Stimulated activated CD4-positive, alpha-beta T cell treated with anti-CD3 and anti-CD28 coated beads, Interleukin-4, amount 100 ng/mL, for 1 hour (primary cell): ENCODE measurements at places on chromosomes 5 and 9.

DNA sequence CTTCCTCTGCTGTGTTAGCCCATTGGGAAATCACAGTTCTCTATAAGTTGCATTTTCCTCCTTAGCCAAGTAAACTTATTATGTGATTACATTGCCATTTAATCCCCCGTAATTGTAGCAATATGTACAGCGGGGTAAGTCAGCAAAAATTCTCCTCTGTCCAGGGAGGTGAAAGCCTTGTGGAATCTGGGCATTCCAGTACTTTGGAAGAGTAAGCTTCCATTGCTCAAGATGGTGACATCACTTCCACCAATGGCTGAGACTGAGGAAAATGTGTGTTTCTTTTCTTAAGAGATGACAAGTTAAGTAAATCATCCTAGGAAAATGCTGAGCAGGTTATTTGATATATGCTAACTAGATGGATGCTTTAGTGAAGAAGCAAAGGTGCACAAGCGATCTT is 436.7 kb downstream of the CETN3 start:
- DNase-seq: no peak

GRCh38 chr5:175377816-175378215 is 66.2 kb downstream of the DRD1 start:
- no peak for DNase-seq

GRCh38 chr9:127133739-127134167 is 11.3 kb upstream of the ANGPTL2 start:
- no peak for DNase-seq

DNA sequence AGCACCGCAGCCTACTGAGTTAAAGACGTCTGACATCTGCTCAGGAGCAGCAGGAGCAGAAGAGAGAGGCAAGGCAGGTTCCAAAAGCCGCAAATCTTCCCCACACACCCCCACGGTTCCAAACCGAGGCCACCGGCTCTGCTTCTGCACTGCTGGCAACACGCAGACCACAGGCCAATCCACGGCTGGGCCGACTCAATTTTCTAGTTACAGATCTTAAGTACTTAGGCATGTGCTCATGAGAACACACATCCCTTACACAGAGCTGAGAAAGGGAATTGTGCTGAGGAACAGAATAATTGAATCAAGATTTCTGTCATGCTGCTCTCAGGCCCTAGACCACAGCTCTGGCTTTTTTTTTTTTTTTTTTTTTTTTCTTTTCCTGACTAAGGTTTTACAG is 32.6 kb downstream of the PAX5 start:
- no peak for DNase-seq

DNA sequence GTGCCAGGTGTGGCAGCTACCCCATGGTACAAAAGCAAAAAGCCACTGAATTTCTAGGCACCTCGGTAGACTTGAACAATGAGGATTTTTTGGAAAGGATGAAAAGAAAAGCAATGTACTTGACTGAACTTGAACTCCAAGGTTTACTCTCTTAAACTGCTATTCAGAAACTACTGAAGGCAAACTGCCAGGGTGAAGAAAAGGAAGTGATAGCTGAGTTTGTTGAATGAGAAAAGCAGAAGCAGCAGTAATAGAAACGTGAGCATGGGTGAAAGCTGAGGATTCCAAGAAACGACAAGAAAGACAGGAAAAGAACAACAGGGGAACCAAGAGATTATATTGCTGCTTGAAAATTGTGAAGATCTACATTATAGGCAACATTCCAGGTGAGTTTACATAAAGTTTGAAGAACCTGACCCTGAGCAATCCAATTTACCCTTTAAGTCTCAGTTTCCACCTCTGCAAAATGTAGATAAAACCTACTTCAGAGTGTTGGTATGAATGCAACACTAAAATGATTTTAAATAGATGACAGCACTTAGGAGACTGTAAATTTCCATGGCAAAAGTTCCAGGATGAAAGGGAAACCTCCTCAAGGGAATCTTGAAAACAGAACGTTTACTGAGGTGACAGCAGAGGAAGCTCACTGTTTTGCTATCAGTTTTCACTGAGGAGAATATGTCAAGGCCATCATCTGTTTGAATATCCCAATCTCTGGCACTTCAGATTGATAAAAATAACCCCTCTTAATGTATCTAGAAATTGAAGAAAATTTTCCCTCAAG is 245.8 kb downstream of the SPATA31D1 start:
- DNase-seq: no peak

DNA sequence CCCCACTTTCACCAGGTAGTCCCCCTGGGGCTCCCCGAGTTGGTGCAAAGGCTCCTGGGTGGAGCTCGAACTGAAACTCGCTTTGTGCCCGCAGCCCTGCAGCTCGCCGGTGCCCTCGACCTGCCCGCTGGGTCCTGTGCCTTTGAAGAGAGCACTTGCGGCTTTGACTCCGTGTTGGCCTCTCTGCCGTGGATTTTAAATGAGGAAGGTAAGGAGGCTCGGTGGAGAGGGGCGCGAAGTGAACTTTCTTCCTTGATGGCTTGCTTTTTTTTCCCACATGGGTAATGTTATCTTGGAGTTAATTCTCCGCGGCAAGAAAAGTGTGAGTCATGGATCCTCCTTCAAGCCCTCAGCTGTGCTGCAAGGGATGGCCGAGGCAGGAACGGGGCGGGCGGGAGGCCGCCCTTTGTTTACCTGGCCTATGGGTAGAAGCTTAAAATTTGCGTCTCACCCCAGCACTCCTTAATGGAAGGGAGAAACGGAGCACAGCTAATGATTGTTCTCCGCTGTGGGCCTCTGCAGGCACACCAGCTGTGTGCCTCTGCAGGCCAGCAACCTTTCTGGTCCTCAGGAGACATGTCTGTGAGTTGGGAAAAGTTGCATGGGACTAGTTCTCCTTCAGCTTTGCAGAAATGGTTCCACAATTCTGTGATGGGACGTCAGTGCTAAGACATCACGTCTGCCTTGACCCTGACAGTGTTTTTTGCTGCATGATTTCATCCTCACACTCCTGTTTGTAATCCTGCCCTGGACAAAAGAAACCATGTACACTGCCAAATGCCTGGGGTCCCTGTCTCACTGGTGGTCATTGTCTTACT is 1.1 kb downstream of the MAMDC2 start:
- no peak for DNase-seq

DNA sequence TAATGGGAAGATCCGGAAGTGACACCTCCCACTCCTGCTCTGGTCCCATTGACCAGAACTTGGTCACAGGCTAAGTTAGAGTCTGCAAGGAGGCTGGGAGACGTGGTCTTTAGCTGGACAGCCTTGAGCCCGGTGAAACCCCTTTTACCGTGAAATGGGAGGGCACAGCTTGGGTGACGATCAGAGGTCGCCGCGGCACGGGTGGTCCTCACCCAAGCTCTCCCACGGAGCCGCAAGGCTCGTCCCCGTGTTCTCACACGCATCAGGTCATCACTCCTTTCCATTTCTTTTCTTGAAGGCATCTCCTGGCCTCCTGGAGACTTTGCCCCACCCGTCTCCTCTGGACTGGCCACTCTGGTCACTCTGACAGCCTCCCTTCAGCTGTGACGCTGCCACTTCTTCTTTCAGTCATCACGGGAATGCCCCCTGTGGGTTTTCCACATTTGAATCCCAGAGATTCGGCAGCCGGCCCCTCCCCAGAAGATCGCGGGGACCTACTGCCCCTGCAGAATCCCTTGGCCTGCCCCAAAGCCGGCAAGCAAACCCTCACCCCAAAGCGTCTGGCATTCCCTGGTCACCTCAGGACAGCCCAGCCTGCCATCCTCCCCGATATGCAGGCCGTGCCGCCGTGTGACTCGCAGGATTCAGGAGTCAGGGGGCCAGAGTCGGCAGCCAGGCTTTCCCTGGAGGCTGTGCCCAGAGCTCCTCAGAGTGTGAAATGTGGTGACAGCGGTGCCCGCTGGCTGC is 18.9 kb upstream of the EGFL7 start:
- no peak for DNase-seq

DNA sequence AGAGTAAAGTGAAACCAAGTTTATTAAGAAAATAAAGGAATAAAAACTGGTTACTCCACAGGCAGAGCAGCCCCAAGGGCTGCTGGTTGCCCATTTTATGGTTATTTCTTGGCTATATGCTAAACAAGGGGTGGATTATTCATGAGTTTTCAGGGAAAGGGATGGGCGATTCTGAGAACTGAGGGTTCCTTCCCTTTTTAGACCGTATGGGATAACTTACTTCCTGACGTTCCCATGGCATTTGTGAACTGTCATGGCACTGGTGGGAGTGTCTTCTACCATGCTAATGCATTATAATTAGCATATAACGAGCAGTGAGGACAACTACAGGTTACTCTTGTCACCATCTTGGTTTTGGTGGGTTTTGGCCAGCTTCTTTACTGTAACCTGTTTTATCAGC is 323.9 kb upstream of the PTGER4 start:
- DNase-seq: no peak

DNA sequence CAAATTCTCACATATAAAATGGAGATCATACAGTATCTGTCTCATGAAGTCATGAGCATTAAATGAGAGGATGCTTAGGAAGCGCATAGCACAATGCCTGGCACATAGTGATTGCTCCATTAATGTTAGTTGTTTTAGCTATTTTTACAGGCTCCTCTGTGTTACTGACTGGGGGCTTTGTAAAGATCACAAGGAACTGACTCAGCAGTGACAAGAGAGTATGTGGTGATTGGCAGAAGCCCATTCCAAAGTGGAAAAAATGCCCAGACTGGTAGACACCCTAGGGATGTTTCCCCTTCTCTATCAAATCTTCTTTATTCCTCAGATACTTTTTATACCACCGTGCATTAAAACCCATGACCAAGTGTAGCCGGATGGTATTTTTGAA is 33.5 kb downstream of the ABLIM3 start:
- no peak for DNase-seq
